Hepatocyte (in vitro differentiated cells): ENCODE measurements at places on chromosomes 2 and 18.

- DNase-seq = no peak
Measured at GRCh38 chr2:23146011-23146410, 239.0 kb upstream of the KLHL29 start.

DNA sequence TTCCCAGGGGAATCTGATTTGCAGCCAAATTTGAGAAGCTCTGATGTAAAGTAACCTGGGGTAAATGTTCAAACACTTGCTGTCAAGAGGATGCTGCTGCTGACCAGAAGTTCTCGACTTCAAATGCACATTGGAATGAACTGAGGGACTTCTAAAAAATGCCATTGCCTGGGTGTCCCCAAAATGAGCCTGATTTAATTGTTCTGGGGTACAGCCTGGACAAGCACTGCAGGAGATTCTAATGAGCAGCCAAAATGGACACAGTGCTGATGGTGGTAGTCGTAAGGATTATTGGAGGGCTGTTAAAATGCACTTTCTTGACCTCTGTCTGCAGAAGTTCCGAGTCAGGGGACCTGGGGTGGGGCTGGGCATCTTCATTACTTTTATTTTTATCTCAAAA lies 49.5 kb downstream of the LIPG start:
- DNase-seq = no peak

- no peak for DNase-seq
Measured at GRCh38 chr18:39596221-39596620, 2030.6 kb upstream of the CELF4 start.

- DNase-seq = no peak
Measured at GRCh38 chr18:21267400-21267799, 25.4 kb downstream of the GREB1L start.

- DNase-seq = no peak
Measured at GRCh38 chr2:147273106-147273505, 571.7 kb upstream of the ACVR2A start.

DNA sequence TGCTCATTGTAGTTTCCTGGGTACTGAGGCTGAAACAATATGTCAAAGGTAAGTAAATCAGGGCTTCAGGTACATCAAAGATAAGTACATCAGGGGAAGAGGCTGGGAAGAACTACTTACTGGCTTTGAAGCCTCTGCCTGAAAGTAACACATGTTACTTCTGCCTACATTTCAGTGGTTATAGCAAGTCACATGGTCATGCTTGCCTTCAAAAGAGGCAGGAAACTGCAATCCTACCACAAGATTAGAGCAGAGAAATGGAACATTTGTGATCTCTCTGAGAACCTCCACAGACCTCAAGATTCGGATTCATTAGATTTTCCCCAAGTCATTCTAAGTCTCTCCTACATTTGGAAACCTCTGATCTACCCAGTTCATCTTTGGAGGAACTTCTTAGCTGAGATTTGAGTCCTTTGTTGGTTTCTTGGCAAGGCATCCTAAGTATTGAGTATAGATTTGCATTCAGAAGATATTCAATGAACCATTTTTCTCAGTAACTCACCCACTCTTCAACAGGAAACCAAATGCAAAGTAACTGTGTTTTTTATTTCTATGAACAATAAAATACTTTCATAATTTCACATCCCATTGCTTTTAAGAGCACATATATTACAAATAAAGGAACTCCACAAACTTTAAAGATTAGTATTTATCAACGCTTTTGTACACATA lies 48.5 kb upstream of the CCDC195 start:
- DNase-seq = no peak
